PC-3 (cell line): ENCODE measurements at places on chromosomes 12 and 14. TPM values are rescaled to one million over a fixed set of nuclear protein-coding genes. Genes with fewer than 3 reads are reported as not detected.

WDR89 gene
- total RNA-seq, result 12.1 and 19.0 TPM in 2 replicates

DNAH10 gene
- 0.15 and 0.17 TPM in 2 replicates for total RNA-seq

NRDE2 gene
- total RNA-seq, result 18.3 and 29.5 TPM in 2 replicates

TMEM179 gene
- total RNA-seq, result not detected in 2 replicates

BLTP3B gene
- total RNA-seq, result 29.0 and 32.0 TPM in 2 replicates

BLOC1S1 gene
- 63.5 and 90.8 TPM in 2 replicates for total RNA-seq

TAS2R42 gene
- total RNA-seq, result not detected in 2 replicates
